ENCODE measurements at places on chromosomes 11 and 22.
A peak's percentile ranks its signal among the peaks of the same experiment; 100 is the strongest.

GRCh38 chr11:117420143-117420485 lies 92.5 kb downstream of the CEP164 start:
- DNase-seq: no peak

- DNase-seq: no peak
Measured at GRCh38 chr11:117941976-117942654, 12.9 kb upstream of the TMPRSS13 start.

DNA sequence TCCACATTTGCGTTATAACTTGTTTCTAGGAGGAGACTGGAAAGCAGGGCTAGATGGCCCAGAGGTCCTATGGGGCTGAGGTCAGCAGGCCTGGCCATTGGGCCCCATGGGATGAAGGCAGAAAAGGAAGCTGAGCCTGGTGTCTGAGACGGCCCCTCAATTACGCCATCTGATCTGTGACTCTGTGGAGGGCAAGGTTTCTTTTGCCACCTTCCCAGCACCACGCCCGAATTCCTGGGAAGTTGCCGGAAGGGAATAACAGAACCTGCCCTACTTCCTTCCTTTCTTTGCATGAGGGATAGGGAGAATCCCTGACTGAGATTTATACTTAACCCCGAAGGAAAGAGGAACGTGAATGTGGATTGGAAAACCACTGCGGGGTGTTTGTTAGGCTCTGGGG lies 118.1 kb downstream of the MPPED1 start:
- DNase-seq: no peak

DNA sequence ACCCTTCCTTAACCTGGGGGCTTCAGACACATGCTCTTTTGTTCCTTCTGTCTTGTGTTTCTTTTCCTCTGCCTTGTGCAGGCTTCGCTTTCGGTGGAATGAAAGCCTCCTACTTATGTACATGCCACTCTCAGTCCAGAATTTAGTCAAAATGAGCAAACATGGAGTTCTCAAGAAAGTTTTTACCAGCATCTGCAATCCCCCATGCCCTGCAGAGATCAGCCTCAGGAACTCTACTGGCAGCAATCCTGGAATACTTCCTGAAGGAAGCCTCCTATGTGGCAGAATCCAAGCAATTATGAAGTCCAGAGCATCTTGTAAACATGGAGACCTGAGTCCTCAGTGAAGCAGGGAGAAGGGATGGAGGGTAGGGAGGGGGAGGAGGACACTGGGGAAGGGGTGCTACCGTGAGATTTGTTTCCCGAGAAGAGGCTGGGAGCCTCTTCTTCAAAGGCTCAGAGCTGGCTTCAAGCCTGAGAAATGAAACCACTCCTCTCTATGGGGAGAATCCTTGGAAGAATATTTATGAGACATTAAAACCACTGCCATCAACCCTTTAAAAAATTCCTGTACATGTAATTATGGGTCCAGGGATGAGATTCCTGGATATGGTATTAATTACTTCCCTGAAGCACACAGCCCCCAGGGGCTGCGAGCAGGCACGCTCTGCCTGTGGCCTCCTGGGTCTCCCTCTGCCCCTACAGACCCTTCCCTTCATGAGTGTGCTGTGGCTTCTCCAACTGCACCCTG lies 58.4 kb downstream of the TENM4 start:
- no peak for DNase-seq

- no peak for DNase-seq
Measured at GRCh38 chr11:62983536-62984199, 1.1 kb downstream of the SLC22A6 start.

- DNase-seq: no peak
Measured at GRCh38 chr11:108032800-108033199, 24.1 kb downstream of the CUL5 start.

DNA sequence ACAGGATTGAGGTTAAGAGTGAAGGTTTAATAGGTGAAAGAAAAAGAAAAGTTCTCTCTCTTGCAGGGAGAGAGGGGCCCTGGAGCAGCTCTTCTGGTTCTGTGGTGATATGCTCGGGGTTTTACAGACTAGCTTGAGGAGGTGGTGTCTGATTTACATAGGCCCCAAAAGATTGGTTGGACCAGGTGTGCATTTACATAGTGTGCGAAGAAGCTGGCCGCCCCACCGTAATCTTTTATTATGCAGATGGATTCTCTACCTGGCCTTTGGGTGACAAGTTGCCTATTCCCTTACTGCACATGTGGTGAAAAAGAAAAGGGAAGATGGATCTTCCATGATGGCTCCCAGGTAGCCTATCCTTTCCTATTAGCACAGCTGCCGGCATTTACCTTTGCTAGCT lies 219.9 kb upstream of the GRIA4 start:
- no peak for DNase-seq

DNA sequence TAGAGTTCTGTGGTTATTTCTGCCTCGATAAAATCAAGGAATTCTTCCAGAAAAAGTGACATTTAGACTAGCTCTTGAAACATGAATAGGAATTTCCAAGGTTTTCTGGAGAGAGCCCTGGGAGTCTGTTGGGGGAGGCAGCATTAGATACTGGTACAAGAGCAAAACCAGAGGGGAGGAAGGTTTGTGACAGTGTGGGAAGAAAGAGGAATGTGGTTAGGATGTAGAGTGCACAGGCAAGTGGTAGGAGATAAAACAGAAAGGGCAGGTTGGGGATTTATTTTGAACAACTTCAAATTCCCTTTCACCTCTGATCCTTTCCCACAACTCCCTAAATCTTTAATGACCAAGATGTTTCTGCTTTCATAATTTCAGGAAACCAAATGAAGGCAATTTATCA lies 588.4 kb downstream of the METTL15 start:
- no peak for DNase-seq

GRCh38 chr11:124276081-124276480 lies 19.9 kb downstream of the OR8G5 start:
- no peak for DNase-seq

DNA sequence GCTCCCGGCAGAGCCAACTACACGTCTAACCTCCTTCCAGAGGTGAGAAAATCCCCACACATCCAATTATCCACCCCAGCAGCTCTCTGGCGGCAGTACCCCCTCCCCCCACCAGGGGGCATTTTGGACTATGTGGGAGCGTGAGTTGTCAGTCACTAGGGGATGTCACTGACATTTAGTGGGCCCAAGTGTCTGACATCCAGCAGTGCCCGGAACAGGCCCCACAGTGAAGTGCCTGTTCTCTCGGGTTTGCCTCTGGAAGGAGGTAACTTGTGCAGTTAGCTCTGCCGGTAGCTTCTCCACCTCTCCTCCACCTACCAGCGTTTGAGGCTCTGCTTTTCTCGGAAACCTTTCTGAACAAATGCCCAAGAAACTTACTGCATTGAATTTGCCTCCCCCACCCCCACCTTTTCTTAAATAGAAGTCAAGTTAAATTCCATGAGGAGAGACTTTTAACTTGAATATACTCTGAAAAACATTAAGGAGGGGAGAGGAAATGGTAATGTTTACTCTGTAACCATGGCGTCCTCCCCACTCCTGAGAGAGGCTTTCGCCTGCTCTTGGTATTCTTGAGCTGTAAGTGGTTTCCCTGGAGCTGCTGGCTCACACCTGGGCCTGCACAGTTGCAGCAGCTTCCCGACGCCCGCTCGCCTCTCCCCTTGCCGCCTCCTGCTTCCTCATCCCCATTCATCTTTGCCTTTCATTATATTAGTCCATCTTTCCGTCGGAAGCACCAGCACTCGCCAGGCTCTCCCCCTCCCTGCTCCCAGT lies 112.8 kb downstream of the WNT7B start:
- peak; percentile 79 for DNase-seq

DNA sequence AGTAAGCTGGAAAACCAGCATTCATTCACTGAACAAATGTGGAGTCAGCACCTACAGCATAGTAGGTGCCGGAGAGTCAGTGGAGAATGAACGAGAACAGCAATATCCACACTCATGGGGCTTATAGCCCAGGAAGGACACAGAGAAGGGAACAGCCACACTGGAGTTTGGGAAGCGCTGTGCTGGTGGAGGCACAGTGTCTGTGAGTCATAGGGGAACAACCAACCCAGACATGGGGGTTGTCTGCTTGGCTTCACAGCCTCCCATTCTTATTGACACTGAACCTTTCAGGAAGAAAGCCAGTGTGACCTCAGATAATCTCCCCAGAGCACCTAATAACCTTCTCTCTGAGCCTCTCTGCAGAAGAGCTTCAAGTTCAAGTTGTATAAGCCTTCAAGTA lies 56.6 kb upstream of the UBASH3B start:
- no peak for DNase-seq

DNA sequence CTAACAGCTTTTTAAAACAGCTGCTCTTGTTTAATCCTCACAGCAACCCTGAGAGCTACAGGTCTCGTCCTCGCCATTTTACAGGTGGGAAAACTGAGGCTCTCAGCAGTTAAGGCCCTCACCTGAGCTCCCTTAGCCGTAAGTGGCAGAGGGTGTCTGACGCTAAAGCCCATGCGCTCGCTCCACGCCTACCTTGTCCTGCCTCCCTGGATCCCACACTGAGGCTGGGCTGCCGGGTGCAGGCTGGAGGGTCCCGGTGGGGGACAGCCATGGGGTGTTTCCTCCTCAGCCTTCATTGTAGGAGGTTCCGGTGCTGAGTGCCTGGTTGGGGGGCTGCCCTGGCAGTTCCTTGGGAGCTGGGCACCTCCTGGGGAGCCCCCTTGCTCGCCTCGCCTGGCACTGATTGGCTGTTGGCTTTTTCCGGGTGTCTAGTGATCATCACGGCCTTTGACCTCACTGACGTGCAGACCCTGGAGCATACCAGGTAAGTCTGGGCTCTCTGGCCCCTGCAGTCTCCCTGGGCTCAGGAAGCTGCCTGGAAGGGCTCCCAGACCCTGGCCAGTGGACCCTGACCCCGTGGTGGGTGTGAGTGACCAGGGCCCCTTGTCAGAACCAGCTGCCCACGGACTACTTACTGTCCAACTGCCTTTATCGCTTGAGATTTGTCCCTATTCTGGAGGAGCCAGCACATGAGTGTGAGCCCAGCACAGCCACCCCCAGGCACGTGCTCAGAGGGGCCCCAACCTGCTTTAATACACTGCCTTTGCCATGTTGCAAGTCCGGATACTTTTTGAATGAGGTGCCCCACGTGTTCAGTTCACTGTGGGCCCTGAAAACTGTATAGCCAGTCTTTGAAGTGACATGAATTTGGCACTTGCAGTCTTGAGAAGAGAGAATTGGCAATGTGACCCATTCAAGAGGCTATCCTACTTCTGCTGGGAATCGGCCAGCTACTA lies 12.6 kb downstream of the RAB36 start:
- DNase-seq: no peak

DNA sequence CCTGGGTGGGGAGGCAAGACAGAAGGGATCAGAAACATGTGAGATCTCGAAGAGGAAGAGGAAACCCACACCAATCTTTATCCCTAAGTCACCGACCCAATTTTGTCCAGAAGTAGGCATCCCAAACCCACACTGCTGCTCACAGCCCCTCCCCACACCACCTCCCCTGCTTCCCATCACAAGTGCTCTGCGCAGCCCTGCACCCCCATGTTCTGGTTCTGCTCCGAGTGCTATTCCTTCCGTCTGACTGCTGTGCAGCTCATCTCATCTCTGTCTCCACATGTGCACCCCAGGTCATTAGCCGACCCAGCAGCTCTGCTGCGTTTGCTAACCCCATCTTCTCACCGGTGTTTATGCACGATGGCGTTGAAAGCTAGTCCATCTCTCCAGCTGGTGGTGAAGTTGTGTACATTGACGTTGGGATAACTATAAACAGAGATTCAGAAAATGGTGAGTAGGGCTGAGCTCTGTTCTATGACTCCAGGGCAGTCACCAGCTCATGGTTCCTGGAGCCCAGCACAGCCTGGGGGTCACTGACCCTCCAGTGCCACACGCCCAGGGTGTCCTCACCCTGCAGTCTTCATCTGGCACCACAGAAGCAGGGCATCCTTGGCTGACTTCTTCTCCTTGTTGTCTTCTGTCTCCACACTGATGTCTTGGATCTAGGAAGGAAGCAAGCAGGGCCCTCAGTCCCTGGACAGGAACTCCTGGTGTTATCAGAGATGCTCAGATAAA lies 15.1 kb downstream of the SPTBN2 start:
- peak; percentile 32 for DNase-seq

GRCh38 chr11:66489636-66490035 lies 9.4 kb downstream of the DPP3 start:
- no peak for DNase-seq

GRCh38 chr22:37865510-37865909 lies 16.3 kb downstream of the EIF3L start:
- DNase-seq: no peak

- DNase-seq: no peak
Measured at GRCh38 chr11:73939096-73939495, 11.7 kb upstream of the DNAJB13 start.

DNA sequence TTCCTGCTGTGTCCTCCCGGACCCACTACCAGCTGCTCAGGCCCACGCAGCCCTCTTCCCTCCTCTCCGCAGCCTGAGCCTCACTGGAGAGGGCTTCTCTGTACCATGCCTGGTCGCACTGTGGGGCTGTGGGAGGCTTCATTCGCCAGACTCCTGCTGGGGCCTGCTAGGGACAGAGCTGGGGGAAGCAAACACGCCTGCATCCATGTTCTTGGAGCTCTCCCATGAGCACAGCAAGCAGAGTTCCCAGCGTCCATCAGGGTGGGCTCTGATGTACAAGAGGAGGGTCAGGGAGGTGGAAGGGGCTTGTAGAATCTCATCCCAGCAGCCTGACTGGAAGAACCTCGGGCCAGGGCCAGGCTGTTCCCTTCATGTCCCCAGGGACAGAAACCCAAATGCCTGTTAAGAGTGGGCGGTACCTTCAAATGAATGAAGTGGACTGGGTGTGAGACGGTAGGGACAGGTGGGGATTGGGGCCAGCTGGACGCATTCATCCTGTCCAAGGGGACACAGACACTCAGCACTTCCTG lies 59.9 kb downstream of the MPPED1 start:
- no peak for DNase-seq

DNA sequence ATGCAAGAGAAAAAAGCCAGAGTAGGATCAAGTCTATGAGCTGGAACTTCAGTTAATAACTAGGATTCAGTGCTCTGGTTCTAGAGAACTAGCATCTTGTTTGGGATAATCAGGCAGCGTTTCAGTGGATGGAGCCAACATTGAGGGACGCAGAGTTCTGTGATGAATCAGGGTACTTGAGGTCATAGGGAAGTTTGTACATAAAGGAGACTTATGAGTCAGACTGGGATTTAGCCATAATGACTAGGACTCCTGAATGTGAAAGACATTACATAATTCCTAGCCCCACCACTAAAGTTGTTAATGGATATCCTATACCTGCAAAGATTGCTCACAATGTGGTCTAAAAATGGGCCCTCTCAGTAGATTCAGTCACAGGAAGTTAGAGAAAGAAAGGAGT lies 6.8 kb downstream of the SLN start:
- no peak for DNase-seq

- no peak for DNase-seq
Measured at GRCh38 chr22:45640291-45640940, 31.2 kb upstream of the ATXN10 start.

DNA sequence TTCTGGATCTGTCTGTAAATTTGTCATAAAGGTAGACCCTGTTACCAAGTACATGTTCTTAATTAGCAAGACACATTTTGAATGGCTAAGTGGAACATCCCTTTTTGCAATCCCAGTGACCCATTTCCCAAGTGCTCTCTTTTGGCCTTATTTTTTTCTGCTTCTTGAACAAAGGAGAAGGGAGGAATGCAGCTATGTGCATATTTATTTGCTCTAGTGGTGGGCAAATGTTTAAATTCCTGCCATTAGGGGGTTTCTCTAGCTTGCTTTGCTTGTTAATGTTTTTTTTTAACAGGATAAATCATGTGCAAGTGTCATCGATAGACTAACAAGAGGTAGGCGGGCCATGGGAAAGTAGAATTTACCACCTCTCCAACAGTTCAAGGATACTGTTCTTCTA lies 135.7 kb downstream of the COMMD9 start:
- DNase-seq: no peak

- no peak for DNase-seq
Measured at GRCh38 chr11:44199298-44199697, 103.8 kb downstream of the EXT2 start.
